Suprapubic skin (tissue), 4 donors: ENCODE measurements at places on chromosomes 6 and 20. TPM values are rescaled to one million over a fixed set of nuclear protein-coding genes. Genes with fewer than 3 reads are reported as not detected.

- no peak for DNase-seq
These were observed 35.3 kb upstream of the BCAS1 start for GRCh38 chr20:54105653-54106052.

The LST1 gene
- 72.9 TPM for total RNA-seq

The NXT1 gene
- total RNA-seq: 18.3 TPM

DNA sequence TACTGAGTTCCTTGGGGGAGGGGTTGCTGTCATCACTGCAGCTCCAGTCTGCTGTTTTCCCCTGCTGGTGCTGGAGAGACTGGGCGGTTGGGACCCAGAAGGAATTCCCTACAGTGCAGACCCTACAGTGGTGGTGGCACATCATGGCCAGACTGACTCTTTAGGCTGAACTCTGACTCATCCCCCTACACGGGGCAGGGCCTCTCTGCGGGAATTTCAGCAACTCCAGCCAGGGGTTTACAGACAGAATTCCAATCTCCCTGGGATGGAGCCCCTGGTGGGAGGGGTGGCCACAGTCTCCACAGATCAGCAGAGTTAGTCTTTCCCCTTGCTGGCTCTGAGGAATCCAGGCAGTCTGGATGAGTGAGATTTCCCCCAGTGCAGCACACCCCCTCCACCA lies 46.9 kb upstream of the MAPK13 start:
- DNase-seq: no peak

DNA sequence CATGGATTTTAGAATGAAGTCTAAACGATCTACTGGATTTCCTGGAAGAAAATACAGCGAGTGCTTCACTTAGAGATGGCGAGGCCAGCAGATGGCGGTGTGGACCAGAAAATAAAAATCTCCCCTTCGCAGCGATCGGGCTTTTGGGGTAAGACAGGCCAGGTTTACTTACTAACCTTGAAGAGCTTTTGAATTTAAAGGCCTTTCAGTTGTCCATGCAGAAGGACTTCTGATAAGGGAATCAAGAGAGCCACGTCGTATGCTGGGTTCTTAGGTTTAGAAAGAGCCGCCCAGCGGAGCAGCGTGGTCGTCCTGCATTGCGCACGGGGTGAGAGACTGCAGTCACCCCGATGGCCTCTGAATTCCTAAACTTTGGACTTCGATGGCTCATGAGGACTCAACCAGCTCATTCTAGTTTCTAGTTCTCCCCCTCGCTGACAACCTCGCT lies 125.2 kb upstream of the RALGAPA2 start:
- DNase-seq: no peak

- DNase-seq: no peak
These were observed 318.7 kb downstream of the DOK5 start for GRCh38 chr20:54794110-54794509.

DNA sequence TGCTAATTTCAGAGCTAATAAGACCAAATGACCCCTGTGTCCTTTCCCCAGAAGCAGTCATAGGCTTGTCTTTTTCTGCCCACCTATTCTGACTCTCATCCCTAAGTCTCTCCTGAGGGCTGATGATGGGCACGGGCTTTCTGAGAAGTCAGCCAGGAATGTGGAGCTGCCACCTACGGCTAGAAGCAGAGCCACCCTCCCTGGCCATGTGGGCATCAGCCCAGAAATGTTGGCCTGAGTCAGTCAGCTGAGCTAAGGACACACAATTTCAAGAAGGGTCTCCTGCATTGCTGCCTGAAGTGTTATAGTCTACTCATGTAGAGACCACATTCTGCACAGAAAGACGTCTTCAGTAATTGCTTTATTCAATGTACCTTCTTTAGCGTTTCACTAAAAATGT lies 17.1 kb downstream of the MYLIP start:
- DNase-seq: no peak

DNA sequence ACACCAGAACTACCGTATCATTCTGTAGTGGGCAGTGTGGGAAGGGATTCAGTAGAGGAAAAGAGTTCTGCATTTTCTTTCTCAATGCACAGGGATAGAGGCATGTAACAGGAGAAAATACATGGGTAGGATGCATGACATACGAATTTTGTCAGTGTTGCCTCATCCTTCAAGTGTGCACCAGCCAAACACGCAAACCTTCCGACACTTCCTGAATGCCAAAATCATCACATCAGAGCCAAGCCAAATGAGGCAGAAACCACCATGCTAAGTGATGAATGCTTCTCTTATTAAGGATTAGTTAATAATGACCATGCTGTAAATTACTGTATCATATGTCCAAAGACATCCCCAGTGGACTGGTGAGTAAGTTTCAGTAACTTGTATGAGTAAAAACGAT lies 27.3 kb downstream of the RAMACL start:
- no peak for DNase-seq

GRCh38 chr20:57512432-57512831 lies 12.5 kb downstream of the CTCFL start:
- no peak for DNase-seq

DNA sequence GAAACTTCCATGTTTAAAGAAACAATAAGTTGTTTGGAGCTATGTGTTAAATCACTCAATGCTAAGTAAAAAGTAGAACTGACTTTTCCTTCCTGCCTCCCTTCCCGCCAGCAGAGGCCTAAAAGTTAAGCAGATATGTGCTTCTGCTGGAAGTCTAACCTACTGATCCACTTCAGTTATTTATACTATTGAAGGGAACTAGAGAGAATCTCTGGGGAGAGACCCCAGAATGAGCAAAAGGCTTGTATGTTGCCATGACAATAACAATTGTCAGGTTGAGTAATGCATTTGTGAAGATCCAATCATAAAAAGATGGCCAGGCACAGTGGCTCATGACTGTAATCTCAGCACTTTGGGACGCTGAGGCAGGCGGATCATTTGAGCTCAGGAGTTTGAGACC lies 24.7 kb downstream of the MGME1 start:
- DNase-seq: no peak

GRCh38 chr6:23584134-23584763 lies 541.8 kb upstream of the NRSN1 start:
- no peak for DNase-seq

The TPD52L2 gene
- total RNA-seq: 71.0 TPM

The EBF4 gene
- total RNA-seq: 5.9 TPM

GRCh38 chr20:3189561-3190131 lies 14.8 kb downstream of the DDRGK1 start:
- no peak for DNase-seq

The LY6G6D gene
- not detected for total RNA-seq

GRCh38 chr6:83860782-83861495 lies 1.4 kb downstream of the CYB5R4 start:
- no peak for DNase-seq

- no peak for DNase-seq
These were observed 31.1 kb downstream of the RBM38 start for GRCh38 chr20:57422254-57422653.

GRCh38 chr6:16663901-16664300 lies 97.4 kb downstream of the ATXN1 start:
- DNase-seq: no peak

DNA sequence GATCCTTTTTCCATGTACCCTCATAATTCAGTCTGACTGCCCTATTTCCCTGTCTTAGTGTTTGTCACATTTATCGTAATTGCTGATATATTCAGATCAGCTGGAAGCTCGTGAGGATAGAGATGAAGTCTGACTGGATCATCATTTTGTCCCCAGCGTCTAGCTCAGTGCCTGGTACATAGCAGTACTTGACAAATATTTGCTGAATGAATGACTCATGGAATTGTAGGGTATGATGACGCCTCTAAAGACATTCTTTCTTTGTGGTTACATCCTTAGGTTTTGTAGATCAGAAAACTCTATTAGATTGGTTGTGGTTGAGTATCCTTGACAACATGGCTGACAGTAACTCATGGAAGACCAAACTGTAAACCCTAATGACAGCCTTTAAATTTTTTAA lies 68.9 kb downstream of the MTHFD1L start:
- no peak for DNase-seq

DNA sequence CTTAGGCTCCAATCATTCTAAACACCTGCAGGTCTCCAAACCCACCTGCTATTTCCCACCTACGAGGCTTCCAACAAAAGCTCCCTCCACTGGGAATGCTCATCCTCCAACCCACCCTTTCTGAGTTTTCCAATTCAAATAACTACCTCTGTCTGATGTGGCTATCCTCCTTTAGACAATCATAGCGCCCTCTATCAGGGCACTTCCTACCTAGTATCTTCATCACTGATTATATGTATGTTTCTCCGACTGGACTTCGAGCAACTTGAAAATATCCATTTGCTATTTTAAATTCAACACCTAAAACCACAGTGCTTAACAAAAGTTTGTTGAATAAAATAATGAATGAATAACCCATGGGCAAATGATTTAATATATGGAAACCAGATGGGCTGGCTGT lies 41.3 kb downstream of the MTFR2 start:
- DNase-seq: no peak

DNA sequence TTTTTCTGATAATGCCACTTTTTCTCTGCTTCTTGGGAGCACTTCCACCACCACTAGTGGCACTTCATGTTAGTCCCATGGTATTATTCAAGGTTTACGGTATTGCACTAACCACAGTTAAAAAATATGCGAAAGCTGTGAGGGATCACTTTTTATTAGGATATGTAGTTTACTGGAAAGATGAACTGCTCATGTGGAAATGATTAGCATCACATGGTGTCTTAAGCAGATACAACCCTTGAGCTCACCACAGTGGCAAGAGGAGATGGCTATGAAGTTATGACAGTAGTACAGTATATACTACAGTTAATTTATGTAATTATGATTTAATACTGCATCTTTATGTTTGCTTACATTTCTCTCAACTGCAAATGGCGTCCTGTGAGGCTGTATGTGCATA lies 134.5 kb upstream of the HMGN3 start:
- DNase-seq: no peak

- DNase-seq: no peak
These were observed 24.5 kb downstream of the TTBK1 start for GRCh38 chr6:43267619-43268354.

DNA sequence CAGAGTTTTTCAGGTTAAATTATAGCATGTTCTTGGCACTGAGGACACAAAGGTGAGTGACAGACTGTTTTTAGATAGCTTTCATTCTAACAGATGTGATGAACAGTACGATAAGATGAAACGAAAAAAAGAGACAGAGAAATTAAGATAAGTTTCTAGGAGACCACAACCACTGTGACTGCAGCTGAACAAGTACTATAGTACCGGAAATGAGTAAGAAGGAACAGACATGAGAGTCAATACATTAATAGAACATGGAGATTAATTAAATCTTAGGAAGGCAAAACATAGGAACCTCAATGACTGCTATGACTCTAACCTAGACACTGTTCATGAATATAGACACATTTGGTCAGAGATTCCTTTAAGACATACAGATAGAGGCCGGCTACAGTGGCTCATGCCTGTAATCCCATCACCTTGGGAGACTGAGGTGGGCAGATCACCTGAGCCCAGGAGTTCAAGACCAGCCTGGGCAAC lies 40.2 kb downstream of the HBS1L start:
- no peak for DNase-seq

- DNase-seq: no peak
These were observed 169.0 kb downstream of the FUT9 start for GRCh38 chr6:96184798-96185197.

The DYNLRB1 gene
- 255 TPM for total RNA-seq

DNA sequence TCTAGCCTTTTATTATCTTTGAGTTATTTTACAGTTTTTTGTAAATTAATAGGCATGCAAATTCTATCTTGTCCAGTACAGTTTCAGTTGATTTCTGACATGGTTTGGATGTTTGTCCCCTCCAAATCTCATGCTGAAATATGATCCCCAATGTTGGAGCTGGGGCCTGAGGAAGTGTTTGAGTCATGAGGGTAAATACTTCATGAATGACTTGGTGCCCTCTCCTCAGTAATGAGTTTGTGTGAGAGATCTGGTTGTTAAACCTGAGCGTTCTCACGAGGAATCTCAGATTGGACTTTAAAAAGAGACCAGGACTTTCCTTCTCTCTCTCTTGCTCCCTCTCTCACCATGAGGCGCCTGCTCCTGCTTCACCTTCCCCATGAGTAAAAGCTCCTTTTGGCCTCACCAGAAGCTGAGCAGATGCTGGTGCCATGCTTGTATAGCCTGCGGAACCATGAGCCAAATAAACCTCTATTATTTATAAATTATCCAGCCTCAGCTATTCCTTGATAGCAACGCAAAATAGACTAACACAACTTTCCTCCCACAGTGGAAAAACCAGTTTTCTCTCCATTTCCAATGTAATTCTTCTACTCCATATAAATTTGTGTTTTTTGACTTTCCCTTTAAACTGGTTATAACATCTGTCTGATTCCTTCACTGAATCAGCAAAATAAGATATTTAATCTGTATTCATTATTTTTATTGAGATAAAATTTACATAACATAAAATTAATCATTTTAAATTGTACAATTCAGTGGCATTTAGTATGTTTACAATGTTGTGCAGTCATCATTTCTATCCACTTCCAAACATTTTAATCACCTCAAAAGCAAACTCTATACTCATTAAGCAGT lies 78.7 kb upstream of the PRSS16 start:
- DNase-seq: no peak

- DNase-seq: no peak
These were observed 90.9 kb downstream of the GJA10 start for GRCh38 chr6:89984926-89985750.

DNA sequence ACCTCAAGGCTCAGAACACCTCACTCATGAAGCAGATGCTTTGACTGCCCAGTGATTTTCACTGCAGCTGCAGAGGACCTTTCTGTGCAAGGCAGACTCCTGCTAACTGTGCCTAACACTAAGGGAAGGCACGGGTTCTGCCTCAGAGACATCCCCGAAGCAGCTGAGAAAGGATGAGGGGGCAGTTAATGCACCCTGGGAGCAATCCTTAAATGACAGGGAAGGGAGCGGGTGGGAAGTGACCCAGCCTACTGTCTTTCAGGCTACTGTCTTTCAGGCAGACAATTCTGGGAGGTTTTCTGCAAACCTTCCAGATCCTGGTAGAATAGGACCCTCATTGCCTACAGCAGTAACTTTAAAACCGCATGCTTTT lies 55.3 kb downstream of the NDUFAF5 start:
- no peak for DNase-seq

The CDSN gene
- 598 TPM for total RNA-seq

DNA sequence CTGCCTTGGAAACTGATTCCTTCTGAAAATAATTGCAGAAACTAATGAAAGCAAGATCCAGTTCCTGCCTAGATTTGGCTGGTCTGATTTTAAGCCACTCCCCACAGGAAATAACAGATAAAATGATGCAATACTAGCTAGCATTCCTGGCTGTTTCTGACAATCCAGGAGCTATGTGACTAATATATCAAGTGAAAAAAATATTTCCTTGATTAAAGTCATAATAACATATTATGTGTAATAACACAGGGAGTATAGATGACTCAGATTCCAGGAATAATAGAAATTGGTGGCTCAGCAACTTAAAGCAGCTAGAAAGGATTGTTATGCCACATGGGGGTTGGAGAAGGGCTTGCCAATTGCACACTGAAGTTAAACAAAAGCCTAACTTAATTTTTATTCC lies 182.7 kb upstream of the SALL4 start:
- DNase-seq: no peak

DNA sequence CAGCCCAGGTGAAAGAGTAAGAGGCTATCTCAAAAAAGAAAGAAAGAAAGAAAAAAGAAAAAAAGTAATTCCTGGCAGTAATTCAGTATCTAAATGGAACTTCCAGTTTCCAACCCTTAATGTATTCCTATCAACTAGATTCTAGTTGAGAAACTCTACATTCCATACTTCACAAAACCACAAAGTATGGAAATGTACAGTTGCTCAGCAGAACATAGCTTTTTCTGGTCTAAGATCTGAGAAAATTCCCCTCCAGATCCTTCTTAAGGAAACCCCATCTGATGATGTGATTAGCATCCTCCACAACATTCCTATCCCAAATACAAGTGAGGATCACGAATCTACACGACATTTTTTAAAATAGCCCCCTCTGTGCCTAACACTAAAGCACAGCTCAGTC lies 3.6 kb downstream of the ARMH2 start:
- no peak for DNase-seq
